BJ (cell line): ENCODE measurements at places on chromosomes 1 and 21.

- DNase-seq = no peak
Observed at GRCh38 chr1:165612062-165612461, 19.0 kb upstream of the MGST3 start.

DNA sequence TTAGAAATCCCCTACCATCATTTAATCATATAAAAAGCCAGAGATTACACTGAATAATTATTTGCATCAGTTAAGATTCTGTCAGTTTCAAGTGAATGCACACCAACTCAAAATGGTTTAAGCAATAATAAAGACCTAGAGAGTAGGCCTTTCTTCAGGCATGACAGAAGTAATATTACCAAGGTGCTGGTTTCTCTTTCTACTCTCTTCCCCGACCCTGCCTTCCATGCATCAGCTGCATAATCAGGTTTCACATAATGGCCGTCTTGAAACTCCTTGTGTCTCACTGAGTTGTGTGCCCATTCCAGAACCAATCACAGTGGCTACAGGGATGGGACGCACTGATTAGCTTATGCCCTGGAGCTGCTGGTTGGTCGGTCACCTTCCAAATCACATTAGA is 103.5 kb upstream of the SERTAD4 start:
- no peak for DNase-seq

GRCh38 chr1:199959033-199959774 is 68.3 kb upstream of the NR5A2 start:
- DNase-seq = no peak

DNA sequence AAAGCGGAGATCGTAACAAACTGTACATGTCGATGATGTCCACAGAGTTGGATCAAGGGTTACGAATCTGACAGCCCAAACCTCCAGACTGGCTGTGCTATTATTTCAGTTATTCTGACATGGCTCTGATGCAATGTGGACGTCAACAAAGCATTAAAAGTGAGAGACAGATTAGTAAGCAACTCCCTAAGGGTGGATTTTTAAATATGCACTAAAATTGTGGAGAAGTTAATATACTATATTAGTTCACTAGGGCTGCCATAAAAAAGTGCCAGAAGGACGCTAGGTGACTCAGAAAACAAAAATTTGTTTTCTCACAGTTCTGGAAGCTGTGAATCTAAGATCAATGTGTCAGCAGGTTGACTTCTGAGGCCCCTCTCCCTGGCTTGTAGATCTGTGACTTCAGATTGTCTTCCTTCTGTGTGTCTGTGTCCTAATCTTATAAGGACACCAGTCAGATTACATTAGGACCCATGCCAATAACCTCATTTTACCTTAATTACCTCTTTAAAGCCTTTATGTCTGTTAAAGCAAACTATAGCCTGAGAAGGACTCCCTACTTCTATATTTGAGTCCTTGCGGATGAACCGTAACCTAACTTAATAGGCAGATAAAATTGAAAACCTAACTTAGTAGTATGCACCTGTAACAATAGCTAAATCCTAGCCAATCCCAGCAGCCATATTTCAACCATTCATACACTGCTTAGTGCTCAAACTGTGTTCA is 66.0 kb upstream of the BACH1 start:
- no peak for DNase-seq

DNA sequence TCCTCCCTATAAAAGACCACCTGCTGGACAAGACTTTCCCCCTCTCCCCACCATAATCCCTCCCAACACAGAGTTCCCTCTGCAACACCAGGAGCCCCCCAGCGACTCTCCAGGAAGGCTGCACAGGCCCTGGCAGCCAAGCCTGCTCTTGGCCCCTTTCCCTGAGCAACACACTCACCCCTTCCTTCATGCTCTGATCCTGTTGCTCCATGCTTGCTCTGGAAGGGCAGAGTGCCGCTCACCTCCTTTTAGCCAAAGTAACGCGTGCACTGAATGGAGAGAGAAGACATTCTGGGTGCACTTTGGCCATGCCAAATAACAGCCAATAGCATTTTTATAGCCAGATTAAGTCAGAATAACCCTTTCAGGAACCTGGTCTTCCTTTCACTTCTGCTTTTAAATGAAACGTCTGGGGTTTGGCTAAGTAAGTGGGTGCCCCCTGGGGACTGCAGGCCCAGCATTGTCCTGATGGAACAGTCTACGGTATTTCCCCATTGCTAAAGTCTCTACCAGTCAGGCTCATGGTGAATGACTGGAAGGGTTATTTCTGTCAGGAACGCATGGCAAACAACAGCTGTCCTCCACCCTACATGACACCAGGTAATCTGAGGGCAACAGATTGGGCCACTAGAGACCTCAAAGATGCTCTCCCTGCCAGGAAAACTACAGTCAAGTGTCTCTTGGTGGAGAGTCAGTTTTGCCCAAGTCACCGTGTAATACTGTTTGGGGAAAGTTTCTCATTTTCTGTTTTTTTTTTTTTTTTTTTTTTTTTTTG is at the start of gene SLC2A5:
SLC2A5 (minus strand) TSS at position 310 of the 775 bp plus-strand sequence; CDS start at position 211, 99 bp downstream.
- no peak for DNase-seq
